ENCODE measurements at places on chromosomes 11 and 22.

DNA sequence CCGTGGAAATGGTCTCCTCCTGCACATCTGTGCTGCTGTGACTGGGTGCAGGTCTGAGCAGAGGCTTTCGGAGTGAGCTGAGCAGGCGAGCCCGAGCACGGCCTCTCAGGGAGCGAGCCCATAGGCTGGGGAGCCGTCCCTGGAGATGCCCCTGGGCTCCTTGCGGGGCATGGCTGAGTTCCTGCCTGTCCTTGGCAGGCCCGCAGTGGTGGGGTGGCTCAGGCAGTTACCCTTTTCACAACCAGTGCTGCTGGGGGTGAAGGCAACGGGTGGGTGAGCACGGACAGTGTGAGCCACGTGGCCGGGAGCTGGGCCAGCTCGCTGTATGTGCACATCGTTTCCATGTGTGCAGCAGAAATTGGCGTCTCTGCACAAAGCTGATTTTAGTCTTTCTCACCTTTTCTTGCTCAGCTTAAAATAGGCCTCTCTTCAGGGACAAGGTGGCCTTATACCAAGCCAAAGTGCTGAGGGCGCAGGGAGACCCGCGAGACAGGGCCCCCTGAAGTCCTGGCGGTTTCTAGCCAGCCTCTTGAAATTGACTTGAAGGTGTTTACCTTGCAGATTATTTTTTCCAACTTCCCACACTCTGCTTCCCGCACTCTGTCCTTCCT lies at the start of gene TP53AIP1:
Gene TP53AIP1, minus strand, starts transcription at position 55 of the 611 bp plus-strand sequence. CDS start 5,053 bp downstream, outside the sequence.
- no peak for DNase-seq

GRCh38 chr11:22690871-22691270 lies 24.5 kb downstream of the GAS2 start:
- DNase-seq: peak; percentile 60

GRCh38 chr11:73752216-73752867 lies 8.5 kb downstream of the RAB6A start:
- no peak for DNase-seq

DNA sequence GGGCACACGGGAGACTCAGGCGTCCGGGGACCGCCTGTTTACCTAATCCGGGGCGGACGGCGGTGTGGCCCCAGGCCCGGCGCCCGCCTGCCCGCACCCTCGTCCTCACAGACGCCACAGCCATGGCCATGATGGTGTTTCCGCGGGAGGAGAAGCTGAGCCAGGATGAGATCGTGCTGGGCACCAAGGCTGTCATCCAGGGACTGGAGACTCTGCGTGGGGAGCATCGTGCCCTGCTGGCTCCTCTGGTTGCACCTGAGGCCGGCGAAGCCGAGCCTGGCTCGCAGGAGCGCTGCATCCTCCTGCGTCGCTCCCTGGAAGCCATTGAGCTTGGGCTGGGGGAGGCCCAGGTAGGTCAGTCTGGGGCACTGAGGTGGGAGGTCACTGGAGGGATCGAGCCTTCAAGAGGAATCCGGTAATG lies 10.0 kb upstream of the RAB1B start:
- no peak for DNase-seq

- DNase-seq: no peak
These were observed 12.9 kb downstream of the RIBC2 start for GRCh38 chr22:45426387-45426786.

DNA sequence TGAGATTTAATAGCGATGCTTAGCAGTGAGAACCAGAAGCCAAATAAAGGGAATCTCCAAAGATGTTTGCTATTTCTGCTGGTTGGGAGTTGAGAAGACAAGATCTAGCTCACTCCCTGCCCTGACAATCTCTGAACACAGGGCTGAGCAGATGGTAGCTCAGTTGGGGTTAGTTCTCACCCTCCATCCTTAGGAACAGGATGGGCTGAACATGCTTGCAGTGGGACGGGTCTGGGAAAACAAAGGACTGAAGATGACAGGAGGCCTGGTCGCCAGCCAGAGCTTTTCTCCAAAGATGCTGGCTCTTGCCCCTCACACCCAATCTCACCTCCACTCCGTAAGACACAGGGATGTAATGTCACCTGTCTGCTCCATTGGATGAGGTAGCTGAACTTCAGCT lies 72.7 kb downstream of the SC5D start:
- DNase-seq: no peak

GRCh38 chr11:133895061-133895479 lies 49.8 kb upstream of the SPATA19 start:
- DNase-seq: no peak

DNA sequence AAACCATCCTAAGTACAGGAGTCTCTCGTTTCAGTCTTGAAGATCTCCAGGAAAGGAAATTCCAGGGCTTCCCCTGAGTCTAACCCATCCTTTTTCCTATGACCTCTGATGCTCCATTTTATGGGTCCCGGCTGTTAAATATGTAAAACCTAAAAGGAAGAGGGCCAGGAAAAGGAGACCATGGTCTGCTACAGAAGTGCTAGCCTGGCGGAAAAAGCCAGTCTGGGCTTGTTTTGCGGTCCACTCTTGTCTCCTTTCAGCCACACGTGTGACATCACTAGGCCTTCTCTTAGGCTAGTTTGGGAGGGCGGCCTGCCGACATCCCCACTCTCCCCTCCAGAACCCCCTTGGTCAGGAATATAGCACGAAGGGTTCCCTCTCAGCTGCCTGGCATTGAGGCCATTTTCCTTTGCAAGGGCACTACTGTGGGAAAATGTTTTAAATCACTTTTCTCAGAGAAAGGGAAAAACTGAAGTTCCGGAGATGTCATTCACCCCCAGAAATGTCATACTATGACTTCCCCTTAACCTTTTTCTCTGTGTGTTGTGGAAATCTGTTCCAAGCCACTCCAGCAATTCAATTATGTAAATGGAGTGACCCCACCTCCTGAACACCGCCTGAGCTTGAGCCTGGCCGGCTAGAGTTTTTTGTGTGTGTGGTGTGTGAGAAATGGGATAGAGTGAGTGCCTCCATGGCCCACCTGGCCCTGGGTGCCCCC lies 86.9 kb downstream of the UBASH3B start:
- DNase-seq: no peak

DNA sequence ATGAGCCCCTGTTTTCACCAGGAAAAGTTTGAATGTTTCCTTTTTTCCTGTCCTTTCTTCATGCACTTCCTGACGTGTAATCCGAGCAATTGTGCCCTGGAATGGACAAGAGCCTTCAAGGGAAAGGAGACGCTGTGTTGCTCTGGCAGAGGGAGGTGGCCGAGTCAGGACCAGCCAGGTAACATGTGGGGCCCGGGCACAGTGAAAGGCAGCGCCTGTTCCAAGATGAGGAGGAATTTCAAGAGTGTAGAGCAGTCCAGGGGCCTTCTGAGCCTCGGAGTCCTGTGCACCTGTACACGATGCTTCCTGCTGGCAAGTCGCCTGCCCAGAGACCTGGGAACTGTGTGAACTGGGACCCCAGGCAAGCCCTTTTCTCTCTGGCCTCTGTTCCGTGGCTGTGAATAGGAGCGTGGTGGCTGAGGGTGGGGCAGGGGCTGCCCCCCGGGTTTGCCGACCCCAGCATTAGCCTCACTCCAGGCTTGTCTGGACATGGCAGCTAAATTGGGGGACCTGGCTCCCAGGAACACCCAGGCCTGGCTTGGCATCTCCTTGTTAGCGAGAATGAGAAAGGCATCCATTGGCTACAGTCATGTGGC lies 92.0 kb downstream of the MYEOV start:
- DNase-seq: no peak

GRCh38 chr11:124839128-124839971 lies 25.9 kb upstream of the ROBO3 start:
- DNase-seq: peak; percentile 57

- DNase-seq: no peak
These were observed 68.7 kb downstream of the DEPDC5 start for GRCh38 chr22:31822523-31822922.

- DNase-seq: peak; percentile 89
These were observed 4.5 kb downstream of the GAS2L1 start for GRCh38 chr22:29310863-29311339.

DNA sequence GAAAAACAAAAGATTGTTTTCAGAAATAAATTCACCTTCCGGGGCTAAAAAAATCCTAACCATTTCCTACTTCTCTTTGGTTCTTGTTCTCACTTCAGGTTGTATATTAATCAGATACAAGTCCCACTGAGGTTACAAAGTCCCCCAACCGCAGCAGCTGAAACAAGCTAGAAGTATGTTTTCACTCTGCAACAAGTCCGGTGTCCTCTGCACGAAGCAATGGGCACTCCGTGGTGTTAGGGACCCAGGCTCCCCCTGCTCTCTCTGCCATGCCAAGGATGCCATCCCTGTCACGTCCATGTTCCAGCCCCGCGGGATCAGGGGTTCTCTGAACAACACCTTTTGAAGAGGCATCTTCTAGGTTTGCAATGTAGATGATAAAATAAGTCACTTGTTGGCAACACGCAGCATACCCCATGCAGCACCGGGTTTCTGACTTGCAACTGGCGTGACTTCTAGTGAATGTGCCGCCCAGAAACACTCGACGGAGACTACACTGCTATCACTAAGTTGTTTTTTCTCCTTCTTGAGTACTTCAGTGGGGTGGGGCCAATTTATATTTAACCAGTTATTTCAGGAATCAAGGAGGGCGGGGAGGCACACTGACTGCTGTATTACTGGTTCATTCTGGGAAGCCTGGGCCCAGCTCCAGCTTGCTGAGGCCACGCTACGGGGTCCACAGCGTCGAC lies 25.4 kb upstream of the GSTP1 start:
- no peak for DNase-seq

DNA sequence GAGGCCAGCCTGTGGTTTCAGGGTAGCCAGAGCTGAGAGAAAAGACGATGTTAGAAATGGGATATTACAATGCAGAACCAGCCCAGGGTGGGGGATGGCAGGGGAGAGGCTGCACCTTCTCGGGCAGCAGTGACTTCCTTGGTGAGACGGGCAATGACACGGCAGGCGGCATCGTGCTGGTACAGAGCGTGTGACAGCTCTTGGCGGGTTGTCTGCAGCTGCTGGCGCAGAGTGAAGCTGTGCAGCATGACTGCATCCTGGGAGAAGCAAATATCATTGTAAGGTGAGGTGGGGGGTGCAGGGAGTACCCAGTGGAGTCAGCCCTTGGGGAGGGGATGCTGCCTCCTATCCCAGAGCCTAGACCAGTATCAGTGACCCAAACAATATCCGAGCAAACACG lies 3.8 kb downstream of the PRPF19 start:
- DNase-seq: no peak

DNA sequence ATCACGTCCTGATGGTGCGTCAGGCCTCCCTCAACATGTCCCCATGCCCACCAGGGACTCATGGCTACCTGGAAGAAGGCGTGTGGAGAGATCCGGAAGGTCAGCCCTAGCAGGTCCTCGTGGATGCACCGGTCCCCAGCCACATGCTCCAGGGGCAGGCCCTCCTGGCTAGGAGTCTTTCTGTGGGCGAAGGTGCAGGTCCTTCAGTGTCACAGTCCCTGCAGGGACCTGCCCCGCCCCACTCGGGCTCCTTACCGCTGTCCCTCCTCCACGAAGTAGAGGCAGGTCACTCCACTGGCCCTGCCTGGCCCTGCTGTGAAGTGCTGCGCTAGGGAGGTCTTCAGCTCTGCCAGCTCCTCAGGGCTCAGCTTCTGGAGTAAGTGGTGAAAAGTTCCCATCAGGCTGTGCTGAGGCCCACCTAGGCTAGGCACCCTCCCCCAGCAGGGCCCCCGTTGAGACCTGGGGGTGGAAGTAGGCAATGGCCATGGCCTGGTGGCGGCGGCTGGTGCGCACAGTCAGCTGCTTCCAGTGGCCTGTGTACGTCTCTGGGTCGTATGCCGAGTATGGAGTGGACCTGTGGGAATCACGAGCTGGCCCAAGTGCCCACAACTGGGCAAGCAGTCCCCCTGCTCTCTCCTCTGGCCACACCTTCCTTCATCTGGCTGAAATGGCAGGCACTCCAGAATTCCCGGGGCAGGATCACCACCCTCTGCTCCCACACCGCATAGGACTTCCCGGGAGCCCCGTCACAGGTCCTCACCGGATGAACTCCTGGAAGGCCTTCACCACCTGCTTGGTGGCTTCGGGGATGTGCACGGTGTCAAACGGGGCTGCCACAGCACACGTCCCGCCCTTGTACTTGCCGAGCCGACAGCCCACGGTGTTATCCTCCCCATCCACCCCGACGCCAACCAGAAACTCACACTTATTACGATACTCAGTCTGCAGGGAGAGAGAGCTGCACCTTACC lies 1.1 kb upstream of the RANBP1 start:
- no peak for DNase-seq

GRCh38 chr11:128604723-128605122 lies 17.4 kb upstream of the ETS1 start:
- no peak for DNase-seq

DNA sequence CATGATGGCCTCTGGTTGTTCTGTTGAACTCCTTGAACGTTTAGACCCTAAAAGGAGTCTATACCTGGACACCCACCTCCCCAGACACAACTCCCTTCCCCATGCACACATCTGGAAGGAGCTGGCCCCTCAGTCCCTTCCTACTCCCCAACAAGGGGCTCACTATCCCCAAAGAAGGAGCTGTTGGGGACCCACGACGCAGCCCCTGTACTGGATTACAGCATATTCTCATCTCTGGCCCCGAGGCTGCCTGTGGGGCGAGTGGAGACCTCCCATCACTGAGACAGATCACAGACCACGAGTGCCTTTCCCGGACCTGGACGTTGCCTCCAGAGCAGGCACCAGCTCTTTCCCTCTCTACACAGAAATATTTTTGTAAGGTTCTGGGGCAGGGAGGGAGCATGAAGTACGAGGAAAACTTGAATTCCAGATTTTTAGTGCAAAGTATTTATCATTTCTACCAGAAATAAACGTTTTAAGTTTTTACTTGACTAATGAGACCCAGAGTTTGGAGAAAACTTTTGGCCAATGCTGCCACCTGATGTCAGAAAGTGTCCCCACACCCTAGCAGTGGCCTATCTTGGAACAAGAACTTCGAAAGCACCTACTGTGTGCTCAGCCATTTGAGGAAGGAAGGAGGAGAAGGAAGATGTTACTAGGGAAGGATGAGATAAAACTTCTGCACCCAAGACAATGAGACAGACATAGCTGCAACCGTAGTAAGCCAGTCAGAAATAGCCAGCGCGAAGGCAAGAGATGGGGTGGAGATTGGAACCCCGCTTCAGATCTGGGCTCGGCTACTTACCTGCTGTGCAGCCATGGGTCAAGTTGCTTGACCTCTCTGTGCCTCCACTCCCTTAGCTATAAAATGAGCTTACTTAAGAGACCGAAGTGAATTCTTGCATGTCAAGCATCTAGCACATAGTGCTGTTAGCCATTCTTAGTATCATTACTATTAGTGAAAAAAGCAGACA lies 10.2 kb upstream of the POU2F3 start:
- peak; percentile 70 for DNase-seq

GRCh38 chr11:109267293-109268095 lies 154.5 kb upstream of the C11orf87 start:
- no peak for DNase-seq
